ENCODE measurements at places on chromosomes 11 and 22. TPM values are rescaled to one million over a fixed set of nuclear protein-coding genes. Genes with fewer than 3 reads are reported as not detected.

The SMTNL1 gene
- not detected for total RNA-seq

The MYO7A gene
- 12.2 TPM for total RNA-seq

The TOP3B gene
- 19.3 TPM for total RNA-seq

The OVOL1 gene
- total RNA-seq: not detected

The ZNF280B gene
- total RNA-seq: 0.46 TPM

The CPSF7 gene
- 51.5 TPM for total RNA-seq

The BTBD18 gene
- total RNA-seq: not detected

The CRYBB1 gene
- 1.7 TPM for total RNA-seq

The PYGM gene
- total RNA-seq: 43.2 TPM

The LDLRAD3 gene
- total RNA-seq: 12.4 TPM

The MRE11 gene
- total RNA-seq: 15.2 TPM

The KRTAP5-9 gene
- 0.37 TPM for total RNA-seq

The PRRG4 gene
- 0.81 TPM for total RNA-seq

The MOV10L1 gene
- 0.56 TPM for total RNA-seq

The OR8D4 gene
- not detected for total RNA-seq

The MAP6 gene
- total RNA-seq: 11.6 TPM

The TCN2 gene
- total RNA-seq: 23.4 TPM

The SPDYC gene
- not detected for total RNA-seq

The UCP3 gene
- total RNA-seq: 1.1 TPM
